Islet precursor cell (in vitro differentiated cells): ENCODE measurements at places on chromosomes 3 and 15.

DNA sequence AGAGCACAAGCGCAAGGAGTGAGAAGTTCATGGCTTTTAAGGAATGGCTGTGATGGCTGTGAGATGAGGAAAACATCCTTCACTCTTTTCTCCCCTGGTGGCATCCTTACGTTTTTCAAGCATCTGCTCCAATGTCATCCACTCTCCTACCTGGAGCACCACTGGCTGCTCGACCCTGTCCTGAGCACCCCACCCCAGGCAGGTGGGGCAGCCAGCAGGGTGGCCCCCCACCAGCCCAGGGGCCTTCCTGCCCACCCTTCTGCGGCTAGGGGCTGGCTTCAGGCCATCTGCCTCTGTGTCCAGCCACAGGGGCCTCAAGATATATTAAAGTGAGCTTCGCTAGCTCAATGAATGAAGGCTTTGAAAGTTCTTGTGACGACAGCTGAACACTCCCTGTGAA, 56.1 kb downstream of the ATP10A start:
- no peak for DNase-seq

DNA sequence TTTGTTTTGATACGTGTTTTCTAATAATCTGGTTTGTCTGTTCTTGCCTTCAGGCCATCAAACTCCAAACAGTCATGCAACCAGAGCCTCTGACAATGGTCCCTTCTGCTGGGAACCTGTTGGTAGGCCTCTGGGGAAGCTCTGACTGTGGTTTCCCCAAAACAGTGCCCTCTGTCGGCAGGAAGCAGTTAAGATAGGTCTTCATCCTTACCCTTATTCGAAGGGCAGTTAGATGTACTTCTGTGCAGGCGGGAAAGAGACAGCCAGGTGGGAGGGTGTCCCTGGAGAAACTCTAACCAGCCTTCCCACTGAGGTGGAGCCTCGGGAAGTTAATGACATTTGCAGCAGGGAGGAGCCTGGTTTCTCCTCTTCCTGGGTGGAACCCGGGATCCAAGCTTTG, 81.6 kb upstream of the CHMP2B start:
- DNase-seq = peak; percentile 74

- DNase-seq = peak; percentile 61
Observed at GRCh38 chr15:80999623-81000036, 1.1 kb upstream of the TLNRD1 start.

DNA sequence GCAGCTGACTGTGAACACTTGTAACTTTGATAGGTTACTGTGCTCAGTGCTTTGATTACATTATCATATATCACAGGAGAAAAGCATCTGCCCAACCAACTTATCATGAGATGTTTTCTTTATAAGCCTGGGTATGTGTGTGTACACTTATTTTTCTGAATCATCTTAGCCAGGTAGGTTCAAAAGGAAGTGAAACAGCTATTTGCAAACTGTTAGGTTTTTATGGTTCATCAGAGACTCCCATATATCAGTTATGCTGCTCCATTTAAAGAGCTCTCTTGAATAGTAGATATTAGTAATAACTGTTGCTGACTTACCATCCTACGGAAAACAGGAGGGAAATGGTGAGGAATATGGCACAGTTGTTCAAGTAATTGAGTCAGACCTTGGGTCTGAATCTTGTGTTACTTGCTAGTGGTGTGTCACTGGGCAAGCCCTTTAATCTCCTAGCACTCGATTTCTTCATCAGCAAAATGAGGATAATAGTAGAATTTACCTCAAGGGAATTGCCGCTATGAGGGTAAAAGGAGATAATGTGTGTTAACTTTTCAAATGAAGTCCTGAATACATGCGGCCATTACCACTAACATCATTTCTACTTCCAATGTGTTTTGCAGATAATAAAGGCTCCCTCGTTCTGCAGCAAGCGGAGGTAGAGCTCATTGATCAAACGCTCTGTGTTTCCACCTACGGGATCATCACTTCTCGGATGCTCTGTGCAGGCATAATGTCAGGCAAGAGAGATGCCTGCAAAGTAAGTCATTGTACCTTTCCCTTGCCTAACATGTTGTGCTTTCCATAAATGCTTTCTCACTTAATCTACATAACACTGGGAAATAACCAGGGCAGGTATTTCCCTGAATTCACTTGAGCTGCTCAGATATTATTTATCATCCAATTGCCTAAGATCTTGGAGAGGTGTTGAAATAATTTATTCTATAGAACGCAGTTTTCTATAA, 7.8 kb upstream of the C3orf52 start:
- DNase-seq = no peak

GRCh38 chr3:32873531-32874130, 55.8 kb downstream of the TRIM71 start:
- no peak for DNase-seq

DNA sequence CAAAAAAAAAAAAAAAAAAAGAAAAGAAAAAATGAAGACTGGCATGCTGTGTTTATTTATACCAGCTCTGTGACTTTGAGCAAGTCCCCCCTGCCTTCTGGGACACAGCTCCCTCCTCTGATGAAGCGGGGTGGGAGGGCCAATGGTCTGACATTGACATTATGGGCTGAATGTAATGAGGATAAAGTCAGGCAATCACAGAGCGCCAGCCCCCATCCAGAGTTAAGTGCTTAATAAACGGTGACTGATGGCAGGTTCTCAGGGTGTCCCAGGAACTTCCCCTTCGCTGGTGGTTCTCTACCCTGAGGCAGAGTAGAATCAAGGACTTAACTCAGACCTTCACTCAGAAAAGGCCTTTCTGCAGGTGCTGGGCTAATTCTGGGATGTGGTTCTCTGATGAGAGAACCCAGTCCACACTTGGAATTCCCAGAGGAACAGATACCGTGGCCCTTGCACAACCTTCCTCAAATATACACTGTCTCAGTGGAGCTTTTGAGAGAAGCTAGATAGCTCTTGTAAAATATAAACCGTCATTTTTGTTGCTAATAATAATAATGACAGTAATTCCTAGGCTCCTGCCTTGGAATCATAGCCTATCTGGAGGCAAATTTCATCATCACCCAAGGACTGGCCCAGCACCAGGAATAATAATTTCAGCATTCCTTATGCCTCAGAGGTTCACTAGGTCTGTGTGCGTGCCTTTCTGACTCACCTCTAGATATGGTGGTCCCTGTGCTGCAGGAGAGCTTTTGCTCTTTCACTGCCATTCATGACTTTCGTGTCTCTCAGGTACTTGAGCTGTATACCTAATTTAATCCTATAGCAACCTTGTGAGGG, 115.8 kb downstream of the RPLP1 start:
- no peak for DNase-seq

GRCh38 chr15:79972863-79973262, 1.9 kb upstream of the BCL2A1 start:
- DNase-seq = no peak

DNA sequence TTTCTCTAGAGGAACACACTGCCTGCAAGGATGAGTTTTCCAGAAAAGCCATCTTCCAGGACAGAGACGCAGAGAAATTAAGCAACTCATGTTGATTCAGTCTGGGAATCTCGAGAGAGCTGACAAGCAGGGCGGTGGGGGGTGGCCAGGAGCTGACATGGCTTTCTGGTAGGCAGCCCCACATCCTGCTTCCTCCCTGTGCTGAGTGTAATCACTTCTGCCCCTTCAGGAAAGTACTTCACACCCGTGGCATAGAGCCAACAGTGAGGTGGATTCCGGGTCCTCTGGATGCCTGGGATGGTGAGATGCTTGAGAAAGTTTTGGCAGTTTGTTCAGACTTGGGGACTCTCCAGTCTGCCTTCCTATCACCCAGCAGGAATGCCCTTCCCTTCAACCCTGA, 221.1 kb downstream of the SLCO3A1 start:
- DNase-seq = no peak
